ENCODE measurements at places on chromosomes 7 and 10.

DNA sequence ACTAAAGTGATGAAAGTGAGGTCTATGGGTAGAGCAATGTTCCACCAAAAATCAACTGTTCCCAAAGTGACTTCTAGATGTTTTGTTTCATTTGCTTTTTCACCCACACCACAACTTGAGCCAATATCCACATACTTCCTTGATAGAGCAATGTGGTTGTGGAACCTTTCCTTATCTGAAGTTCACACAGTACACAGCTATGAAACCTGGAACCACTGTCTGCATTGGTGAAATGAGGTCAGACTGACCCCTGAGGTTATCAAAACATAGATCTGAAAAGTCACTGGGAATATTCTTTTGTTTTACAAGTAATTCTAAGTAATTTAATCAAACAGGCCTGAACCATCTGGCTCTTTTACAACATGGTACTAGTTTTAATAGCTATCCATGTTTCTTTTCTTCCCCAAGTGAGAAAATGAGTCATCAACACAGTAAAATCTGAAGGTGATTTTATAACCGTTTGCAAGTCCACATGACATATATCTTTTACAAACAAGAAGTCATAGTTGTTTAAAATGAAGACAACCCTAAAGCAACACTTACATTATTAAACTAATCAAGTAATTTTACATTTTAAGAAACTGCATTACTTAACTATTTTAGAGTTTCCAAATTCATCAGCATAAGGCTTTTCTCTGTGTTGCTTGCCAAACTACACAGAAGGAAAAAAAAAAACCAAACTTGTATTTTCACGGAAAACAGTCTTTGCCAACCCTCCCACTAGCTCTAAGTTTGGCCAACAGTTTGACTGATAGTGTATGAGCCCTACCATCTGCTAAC is 80.3 kb downstream of the LRRC17 start:
- DNase-seq: peak; percentile 82

GRCh38 chr10:5691786-5692185 is 7.1 kb downstream of the TASOR2 start:
- no peak for DNase-seq

DNA sequence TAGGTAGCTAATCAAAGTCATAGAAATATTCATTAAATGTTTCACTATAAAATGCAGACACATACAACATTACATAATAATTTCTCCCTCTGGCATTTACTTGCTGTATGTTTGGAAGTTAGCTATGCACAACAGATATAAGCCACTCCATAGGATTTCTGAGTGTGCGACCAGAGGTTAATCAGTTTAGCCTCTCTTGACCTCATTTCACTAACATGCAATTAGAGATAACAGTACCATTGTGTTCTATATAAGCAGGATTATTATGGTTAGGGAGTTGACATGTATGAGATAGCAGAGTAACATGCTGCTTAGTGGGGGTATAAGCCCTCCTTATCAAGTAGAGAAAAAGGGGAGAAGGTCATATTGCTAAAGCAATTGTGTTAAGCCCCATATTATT is 26.4 kb downstream of the GLUD1 start:
- no peak for DNase-seq

GRCh38 chr7:51315393-51316261 is 982 bp downstream of the COBL start:
- no peak for DNase-seq

DNA sequence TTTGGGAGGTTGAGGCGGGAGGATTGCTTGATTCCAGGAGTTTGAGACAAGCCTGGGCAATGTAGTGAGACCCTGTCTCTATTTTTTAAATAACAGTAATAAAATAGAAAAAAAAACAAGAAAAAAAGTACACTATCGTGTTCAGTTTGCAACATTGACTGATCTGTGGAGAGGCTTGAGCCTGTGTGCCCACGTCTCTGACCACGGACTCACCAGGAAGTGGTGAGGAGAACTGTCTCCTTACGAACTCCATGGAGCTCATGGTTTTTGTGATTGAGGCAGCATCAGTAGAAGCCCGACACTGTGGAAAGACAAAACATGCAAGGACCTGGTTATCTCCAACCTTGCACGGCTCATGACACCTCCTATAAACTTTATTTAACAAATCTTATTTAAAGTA is 23.9 kb upstream of the DNAJB6 start:
- DNase-seq: no peak

DNA sequence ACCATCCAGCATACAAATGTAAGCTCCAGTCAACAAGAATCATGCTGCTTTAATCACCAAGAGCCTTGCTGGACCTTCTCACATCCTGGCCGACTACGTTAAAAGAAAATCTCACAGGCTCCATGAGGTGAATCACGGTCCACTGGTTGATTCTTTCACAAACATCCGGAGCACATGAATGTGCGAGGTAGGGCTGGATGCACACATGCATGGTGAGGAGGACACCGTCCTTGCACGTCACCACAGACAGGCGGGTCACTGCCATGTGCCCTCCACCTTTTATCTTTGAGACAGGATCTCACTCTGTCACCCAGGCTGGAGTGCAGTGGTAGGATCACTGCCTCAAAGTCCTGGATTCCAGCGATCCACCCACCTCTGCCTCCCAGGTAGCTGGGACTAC is 265.1 kb downstream of the PARD3 start:
- DNase-seq: no peak

GRCh38 chr7:112381311-112382091 is 68.8 kb upstream of the IFRD1 start:
- DNase-seq: no peak

- peak; percentile 89 for DNase-seq
These were observed 65.4 kb upstream of the STEAP1B start for GRCh38 chr7:22565315-22565811.

Data from EH (cell line).